ENCODE measurements at places on chromosomes 7 and 10.

DNA sequence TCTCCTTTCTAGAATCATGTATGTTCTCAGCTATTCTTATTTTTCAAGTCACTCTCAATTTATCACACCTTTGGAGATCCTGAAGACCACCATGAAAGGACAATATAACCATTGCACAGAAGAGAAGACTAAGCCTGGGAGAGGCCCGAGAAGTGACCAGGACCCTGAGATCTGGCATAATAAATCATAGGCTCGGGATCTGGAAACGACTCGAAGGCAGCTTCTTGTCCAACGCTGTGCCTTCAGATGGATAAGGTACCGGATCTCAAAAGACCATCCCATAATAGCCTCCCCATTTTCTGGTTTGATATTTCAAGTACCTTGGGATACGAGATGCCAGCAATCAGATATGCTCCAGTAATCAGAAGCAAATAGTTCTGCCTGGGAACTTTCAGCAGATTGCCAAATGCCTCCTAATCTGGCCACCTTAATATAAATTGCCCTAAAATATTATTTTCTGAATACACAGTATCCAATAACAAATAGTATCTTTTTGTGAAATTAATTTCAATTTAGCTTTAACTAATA lies 179.2 kb upstream of the ZMIZ1 start:
- no peak for DNase-seq

GRCh38 chr7:35480806-35481205 lies 214.1 kb downstream of the HERPUD2 start:
- no peak for DNase-seq

- DNase-seq = no peak
These were observed 12.6 kb downstream of the FAM53B start for GRCh38 chr10:124731551-124731950.

DNA sequence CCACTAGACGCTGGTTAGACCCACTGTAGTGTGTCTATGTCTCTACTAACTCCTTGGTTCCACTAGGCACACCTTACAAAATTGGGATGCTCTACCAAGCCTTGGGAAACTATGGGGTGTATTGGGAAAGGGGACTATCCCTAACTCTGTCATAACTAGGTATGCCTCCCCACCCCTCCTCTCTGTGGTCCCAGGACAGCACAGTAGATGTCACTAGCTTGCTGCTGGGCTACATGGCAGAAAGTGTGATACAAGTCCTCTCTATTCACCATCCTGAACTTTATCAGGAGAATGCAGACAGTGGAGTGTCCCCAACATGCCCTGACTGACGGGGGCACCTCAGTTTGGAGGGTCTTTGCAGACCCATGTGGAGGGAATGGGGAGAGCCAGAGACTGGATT lies 30.3 kb upstream of the TMEM273 start:
- no peak for DNase-seq

- DNase-seq = no peak
These were observed 233.3 kb upstream of the MDFIC start for GRCh38 chr7:114688443-114689055.

GRCh38 chr7:78057571-78057970 lies 259.0 kb downstream of the PHTF2 start:
- no peak for DNase-seq

DNA sequence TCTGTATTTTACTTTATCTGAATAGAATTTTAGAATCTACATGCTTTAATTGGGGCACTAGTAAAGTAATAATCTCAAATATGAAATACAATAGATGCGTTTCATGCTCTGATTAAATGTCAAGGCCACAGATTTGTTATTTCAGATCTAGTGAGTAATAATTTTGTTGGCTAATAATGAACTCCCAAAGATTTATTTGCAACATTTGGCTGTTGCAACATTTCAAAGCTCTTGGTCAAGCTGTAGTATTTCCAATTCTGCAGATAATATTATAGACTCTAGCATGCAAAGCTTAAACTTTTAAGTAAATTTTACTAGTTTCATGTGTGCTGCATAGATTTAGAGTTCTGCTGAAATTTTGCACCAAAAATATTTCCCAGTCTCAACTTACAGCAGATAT lies 16.7 kb downstream of the LRRN3 start:
- DNase-seq = no peak

- DNase-seq = no peak
These were observed 386.0 kb upstream of the HPS1 start for GRCh38 chr10:98832738-98833137.

- DNase-seq = no peak
These were observed 25.1 kb downstream of the ICA1 start for GRCh38 chr7:8236780-8237407.

GRCh38 chr10:22258471-22258870 lies 40.7 kb upstream of the EBLN1 start:
- no peak for DNase-seq

- no peak for DNase-seq
These were observed 13.4 kb upstream of the NT5C3A start for GRCh38 chr7:33075818-33076518.

GRCh38 chr7:130904792-130905191 lies 170.8 kb upstream of the KLF14 start:
- no peak for DNase-seq

DNA sequence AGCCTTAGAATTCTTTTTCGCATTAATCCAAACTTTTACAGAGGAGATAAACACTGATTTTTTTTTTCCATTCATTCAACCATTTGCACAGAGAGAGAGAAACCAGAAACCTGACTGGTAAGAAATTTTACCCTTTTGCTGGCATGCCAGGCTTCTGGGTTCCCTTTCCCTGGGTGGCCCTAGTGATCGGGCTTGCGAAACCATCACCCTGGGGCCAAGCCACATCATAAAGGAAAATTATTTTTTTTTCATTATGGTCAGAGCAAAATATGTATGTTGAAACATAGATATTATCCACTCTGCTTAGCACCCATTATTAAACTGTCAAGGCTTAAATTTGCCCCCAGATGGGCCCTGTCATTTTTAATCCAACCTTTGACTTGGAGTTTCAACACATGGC lies 55.4 kb upstream of the INHBA start:
- DNase-seq = no peak

DNA sequence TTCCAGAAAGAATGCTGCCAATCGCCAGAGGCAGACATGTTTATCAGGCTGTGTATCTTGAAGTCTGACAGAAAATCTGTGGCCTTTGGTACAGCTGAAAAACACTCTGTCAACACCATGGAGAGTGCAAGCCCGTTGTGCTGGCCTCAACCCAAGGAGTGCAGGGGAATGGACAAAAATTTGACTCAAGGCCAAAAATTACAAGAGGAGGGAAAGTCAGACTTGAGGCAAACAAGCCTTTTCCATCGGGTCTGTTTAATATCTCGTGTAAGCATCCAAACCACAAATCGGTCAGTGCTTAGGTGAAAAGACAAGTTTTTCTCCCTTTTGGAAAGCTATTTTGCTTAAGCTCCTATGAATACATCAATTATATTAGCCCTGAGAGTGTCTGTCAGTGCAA lies 305.3 kb upstream of the NFE2L3 start:
- DNase-seq = no peak

All from nucleus accumbens (tissue), 56 donors.